Transverse colon (tissue), 4 donors: ENCODE measurements at places on chromosomes 1 and 21. TPM values are rescaled to one million over a fixed set of nuclear protein-coding genes. Genes with fewer than 3 reads are reported as not detected.

The CD1D gene
- total RNA-seq: 11.2 TPM

The PRKAA2 gene
- total RNA-seq: 8.9 TPM

DNA sequence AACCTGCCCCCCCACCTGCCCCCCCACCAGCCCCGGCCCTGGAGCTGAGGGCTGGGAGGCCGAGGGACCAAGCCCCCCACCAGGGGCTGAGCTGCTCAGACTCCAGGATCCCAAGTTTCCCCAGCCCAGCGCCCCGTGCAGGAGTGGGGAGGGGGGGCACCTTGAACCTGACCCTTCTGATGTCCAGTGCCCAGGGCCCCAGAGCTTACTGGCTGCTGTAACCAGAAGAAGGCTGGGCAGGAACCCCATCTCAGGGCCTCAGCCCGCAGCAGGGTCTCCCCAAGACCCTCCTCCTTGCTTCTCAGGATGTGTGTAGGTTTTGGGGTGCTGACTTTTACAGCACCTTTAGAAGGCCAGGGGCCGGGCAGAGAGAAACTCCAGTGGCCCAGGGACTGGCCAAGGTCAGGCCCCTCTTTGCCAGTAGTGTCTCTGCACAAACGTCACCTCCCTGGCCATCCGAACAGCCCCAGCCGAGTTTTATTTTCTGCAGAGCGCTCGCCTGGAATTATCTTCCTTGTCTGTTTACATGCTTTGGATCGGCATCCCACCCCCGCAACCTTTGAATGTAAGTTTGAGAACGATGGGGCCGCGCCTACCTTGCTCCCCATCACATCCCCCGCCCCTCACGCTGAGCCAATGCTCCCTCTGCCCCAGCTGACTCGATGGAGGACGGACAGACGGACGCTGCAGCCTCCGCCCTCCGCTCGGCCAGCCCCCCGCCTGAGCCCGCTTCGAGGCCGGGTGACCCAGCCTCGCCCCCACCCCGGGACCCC lies 70.1 kb upstream of the CASZ1 start:
- peaks cover 41% of the 10 kb centered on the region for H3K27me3 ChIP-seq
- H3K4me3 ChIP-seq: peak overlapping the region; percentile 49
- DNase-seq: peak; percentile 16
- H3K27ac ChIP-seq: peak overlapping the region; percentile 46
- H3K4me1 ChIP-seq: peaks cover 8% of the 10 kb centered on the region

- no peak overlapping the region for H3K4me3 ChIP-seq
- H3K27me3 ChIP-seq: no peaks in the 10 kb centered on the region
- no peak for DNase-seq
Observed at GRCh38 chr21:39196310-39196709, 13.1 kb upstream of the PSMG1 start.
